ENCODE measurements at places on chromosomes 6 and 20. TPM values are rescaled to one million over a fixed set of nuclear protein-coding genes. Genes with fewer than 3 reads are reported as not detected.

DNA sequence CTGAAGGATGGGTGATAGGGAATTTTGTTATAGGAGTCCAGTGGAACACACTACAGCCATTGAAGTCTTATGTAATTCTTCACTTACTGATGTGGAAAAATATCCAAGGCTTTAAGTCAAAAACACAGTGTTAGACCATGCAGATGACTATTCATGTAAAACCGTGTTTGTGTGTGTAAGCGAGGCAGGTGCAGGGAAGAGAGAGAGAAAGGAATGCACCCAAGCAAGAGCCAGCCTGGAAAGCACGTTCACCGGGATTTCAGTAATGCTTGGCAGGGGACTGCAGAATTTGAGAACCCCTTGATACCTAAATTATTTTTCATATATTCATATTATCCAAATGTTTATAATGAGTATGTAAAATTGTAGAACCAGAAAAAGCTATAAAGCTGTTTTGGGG is 17.9 kb downstream of the RALGAPA2 start:
- ATAC-seq = no peak

GRCh38 chr6:56570413-56571359 is 72.0 kb downstream of the DST start:
- ATAC-seq = peak; percentile 52

DNA sequence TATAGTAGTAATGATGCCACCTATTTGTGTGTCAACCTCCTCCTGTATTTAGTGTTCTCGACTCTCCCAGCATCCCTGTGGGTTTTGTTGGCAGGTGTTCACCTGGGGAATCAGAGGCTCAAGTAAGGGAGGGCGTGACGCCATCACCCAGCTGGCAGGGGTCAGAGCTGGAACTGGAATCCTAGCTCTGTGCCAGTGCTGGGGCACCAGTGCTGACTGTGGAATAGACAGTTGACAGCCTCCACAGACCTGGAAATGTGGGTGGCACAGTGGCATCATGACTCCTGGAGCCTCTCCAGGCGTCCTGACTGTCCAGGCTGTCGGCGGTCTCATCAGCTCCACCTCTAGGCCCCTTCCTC is 102.8 kb downstream of the SYCP2 start:
- ATAC-seq = no peak

- ATAC-seq = no peak
Measured at GRCh38 chr6:157368359-157369049, 12.5 kb upstream of the ZDHHC14 start.

DNA sequence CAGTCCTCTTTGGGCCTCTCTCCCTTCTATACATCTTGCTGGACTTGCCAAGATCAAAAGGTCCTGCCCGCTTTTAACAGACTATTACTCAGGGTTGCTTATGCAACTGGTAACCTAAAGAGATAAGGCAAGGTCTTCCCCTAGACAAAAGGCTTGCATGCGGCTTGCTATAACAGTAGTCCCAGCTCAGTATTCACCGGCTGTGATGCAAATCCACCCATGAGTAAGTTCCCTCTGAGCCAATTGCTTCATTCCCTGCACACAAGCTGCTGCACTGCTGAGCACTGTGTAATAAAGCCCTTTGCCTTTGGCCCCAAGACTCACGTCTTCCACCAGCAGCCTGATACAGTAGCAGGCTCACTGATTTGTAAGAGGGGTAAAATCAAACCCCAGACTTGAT is 363.8 kb downstream of the PRKN start:
- peak; percentile 35 for ATAC-seq

DNA sequence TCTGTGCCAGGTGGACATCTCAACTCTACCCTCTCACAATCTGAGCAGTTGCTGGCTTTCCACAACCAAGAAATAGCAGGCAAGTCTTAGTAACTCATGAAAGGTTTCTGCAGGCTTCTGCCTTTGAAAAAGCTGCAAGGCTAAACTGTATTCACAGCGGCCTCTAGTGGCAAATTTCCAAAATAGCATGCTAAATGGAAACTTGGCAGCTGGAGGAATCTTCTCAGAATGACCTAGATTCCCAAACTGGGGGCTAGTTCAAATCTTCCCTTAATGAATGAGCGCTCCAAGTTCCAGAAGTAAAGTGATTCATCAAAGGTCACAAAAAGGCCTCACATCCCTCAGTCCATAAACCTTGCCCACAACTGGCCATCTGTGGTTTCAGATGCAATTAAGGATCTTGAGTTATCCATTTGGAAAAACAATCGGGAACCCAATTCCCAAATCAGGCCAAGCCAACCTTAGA is 11.9 kb upstream of the CPNE5 start:
- ATAC-seq = peak; percentile 15

DNA sequence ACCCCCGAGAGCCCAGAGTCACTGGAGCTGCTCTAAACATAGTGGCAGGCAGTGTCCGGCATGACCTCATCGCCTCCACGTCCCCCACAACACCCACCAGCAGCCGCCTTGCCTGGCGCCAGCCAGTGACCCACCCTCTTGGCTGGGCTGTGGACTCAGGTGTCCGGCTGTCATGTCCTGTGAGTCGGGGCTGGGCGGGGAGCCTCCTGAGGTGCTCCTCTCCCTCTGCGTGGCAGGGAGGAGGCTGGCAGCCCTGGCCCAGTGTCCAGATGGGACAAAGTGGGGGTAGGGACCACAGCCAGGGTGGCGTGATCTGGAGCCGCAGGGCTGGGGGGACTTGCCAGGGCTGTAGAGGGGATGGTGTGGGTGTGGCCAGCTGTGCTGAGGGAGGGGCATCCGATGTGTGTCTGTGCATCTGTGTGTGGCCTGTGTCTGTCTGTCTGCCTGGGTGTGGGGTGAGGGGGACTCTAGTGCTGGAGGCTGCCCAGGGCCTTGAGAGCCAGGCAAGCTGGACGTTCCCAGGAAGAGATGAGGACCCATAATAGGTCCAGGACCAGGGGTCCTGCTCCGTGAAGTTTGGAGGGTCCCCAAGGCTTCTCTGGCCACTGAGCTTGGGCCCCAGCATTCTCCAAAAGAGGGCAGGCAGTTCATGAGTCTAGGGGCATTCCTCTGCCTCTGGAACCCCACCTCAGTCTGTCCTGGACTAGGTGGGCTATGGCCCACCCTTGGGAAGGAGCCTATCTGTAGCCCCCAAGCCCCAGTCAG is 2.3 kb upstream of the SOX18 start:
- ATAC-seq = peak; percentile 34

DNA sequence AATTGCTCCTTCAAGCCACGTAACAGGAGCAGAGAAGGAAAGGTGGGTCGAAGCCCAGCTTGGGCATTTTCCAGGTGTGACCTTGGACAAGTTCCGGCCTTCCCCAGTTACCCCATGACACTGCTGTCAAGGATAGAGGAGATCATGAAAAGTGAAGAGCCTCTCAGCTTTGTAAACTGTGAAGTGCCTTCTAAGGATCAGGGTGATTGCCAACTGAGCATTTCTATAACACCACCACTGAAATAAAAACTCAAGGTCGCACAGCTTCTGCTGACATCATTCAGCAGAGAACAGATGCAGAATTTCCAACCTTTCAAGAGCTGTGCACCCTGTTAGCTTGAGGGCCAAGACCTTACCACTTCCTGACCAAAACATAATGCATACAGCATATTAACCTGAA is 24.0 kb upstream of the ZMYND8 start:
- ATAC-seq = no peak

DNA sequence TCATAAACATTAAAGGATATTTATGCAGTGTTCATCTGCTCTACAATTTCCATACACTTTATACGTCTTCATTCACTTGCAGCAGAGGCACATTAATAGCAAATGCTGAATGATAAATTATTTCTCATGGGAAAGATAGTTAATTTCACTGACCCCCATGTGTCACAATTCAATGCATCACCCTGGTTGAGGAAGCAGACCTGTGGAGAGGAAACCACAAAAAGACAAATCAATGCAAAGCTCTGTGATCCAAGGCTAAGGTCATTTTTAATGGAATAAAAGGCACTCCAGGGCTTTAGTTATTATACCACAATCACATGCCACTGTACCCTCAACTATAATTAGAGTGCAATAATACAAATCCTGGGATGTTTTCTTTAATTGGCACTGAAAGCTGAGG is 40.3 kb upstream of the TENT5A start:
- ATAC-seq = no peak

- ATAC-seq = no peak
Measured at GRCh38 chr6:120646101-120646500, 688.2 kb downstream of the TBC1D32 start.

- ATAC-seq = no peak
Measured at GRCh38 chr6:131061751-131062119, 1.3 kb downstream of the EPB41L2 start.

DNA sequence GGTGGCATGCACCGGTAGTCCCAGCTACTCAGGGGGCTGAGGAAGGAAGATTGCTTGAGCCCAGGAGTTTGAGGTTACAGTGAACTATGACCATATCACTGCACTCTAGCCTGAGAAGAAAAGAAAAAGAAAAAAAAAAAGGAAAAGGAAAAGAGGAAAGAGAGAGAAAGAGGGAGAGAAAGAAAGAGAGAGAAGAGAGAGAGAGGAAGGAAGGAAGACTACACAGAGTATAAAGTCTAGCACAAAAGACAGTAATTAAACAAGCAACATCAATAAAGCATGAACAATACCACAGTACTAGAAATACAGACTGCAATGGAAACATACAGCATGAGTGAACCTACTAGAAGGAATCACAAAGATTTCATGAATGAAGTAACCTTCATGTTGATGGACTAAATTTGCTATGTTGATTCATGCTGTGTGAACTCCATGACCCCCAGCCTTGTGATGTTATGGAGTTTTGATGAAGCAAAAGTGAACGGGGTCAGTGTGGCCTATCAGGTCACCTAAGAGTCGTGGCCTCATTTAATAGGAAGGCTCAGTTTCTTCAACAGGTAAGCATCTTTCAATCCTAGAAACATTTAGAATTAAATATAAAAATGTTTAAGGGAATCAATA is 57.6 kb downstream of the NUDT3 start:
- no peak for ATAC-seq

DNA sequence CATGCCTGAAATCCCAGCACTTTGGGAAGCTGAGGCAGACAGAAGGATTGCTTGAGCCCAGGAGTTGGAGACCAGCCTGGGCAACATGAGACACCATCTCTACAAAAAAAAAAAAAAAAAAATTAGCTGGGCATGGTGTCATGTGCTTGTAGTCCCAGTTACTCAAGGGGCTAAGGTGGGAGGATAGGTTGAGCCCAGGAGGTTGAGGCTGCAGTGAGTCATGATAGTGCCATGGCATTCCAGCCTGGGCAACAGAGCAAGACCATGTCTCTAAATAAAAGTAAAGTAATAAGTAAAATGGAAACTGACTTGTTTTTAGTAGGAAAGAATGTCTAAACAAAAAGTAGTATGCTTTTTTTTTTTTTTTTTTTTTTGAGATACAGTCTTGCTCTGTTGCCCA is 240.7 kb downstream of the ARID1B start:
- ATAC-seq = no peak

GRCh38 chr20:49231471-49231870 is 12.3 kb downstream of the DDX27 start:
- no peak for ATAC-seq

DNA sequence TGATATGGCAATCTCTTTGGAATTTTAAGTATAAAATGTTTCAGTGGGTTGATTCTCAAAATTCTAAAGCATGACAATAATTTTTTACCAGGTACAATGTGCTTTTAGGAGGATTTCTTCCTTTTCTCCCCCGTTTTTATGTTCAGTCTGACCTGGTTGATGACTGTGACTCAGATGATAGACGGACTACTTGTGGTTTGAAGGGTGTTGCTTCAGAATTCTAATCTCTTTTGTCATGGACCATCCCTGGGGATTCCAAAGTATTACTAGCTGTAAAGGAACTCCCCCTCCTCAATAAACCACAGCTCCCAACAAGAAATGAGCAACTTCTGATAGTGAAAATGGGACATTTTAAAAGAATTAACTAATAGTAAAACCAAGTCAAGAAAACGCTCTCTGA is 34.9 kb upstream of the TNFAIP3 start:
- no peak for ATAC-seq

GRCh38 chr6:127923135-127923534 is 22.3 kb upstream of the THEMIS start:
- no peak for ATAC-seq

- no peak for ATAC-seq
Measured at GRCh38 chr6:7833751-7834070, 76.9 kb downstream of the TXNDC5 start.

DNA sequence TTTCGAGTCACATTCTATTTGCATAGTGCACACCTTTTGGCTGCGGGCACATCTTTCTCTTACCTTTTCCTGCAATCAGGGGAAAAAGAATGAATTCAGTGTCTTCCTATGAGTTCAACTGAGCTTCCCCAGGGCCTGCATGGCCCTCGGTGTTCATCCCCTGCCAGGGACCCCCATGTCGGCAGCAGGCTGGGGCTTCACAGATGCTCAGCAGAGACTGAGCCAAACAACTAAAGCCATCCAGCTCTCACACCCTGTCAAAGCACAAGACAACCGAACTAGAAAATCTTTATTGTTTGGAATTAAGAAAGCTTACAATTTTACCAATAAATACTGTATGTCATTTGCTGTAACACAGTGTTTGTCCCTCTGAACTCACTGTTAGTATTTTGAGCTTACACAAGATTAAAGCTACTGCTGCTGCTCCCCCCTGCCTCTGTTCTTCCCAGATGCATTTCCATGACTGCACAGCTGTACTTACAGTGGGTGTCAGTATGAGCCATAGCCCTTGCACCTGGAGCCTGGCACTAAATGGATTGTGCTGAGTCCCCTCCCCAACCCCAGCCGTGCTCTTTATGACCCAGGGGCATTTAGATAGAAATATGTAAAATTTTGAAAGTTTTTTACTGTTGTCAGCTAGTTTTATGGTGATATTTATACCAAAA is 205.8 kb downstream of the TMEM242 start:
- no peak for ATAC-seq

GRCh38 chr6:47195011-47195650 is 114.6 kb downstream of the TNFRSF21 start:
- no peak for ATAC-seq

DNA sequence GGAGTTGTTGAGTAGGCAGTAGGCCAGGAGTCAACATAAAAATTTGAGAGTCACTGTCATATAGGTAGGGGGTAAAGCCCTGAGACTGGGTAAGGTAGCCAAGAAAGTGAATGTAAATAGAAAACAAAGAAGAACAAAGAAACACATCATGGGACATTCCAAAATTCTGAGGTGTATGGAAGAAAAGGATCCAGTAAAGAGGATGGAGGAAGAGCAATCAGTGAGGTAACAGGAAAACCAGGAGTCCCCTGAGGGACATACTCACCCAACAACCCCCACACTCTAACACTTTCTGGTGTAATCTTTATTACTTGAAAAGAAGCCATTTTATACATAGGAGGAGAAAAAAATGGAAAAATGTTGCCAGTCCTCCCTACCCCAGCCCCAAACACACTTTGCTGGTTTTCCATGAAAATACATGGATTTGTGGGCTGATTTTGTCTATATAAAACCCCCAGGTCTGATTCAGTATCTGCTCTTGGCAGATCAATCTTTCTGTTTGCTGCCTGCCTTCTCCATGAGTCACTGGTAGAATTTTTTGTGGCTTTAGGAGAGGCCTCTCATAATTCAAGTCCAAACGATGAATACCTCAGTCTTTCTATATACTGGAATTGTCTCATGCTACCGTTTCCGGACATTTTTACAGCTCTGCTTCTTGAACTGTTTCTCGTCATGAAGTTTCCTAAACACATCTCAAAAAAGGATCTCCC is 271.4 kb upstream of the MAN1A1 start:
- ATAC-seq = peak; percentile 46

The ERGIC3 gene
- 168 TPM for total RNA-seq

The PRR3 gene
- total RNA-seq = 3.5 TPM

The SCGN gene
- not detected for total RNA-seq

The MEA1 gene
- total RNA-seq = 46.1 TPM

The NRM gene
- total RNA-seq = 12.7 TPM

The ENPP1 gene
- 0.36 TPM for total RNA-seq

The CALHM5 gene
- total RNA-seq = 0.12 TPM

The ZNF334 gene
- 2.0 TPM for total RNA-seq
